Stimulated activated CD4-positive, alpha-beta T cell treated with anti-CD3 and anti-CD28 coated beads, Interleukin-15, amount 100 ng/mL, for 24 hours (primary cell): ENCODE measurements at places on chromosomes 4 and X.

DNA sequence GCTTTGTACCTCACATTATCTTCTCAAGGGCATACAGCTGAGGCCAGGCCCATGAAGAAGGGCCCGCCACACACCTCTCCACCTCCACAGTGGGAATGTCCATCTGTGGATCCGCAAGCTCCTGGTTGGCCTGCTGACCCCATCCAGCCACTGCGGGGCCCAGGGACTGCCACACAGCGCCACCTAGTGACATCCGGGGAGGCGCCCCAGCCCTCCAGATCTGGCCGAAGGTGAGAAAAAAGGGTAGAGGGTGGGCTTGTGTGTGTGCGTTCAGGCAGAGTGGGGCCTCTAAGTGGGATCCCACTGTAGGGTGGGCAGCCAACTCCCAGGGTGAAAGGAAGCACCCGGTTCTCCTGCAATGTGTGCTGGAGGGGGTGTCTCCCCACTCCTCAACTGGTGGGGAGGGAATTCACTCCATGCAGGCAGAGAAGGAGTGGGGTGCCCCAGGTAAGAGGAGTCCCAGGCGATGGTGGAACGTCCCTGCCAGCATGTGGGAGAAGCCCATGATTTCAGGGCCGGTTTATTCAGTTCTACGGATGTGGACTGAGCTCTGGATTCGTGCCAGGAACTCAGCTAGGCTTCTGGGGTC is 117.3 kb downstream of the ENPP6 start:
- peak; percentile 63 for DNase-seq

DNA sequence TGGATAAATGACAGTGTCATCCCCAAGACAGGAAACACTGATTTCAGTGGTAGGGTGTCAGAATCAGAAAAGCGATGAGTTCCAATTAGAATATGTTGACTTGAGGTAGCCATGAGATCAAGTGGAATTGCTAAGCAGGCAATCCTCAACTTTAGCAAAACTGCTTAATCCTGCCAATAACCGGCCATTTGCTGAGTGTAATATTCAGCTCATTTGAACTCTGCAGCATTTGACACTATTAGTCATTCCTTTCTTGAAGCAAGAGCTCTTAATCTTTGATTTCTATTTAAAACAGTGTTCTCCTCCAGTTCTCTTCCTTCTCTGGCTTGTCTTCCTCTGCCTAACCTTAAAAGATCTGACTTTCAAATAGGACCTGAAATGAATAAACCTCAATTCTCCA is 68.7 kb upstream of the DCLK2 start:
- no peak for DNase-seq

DNA sequence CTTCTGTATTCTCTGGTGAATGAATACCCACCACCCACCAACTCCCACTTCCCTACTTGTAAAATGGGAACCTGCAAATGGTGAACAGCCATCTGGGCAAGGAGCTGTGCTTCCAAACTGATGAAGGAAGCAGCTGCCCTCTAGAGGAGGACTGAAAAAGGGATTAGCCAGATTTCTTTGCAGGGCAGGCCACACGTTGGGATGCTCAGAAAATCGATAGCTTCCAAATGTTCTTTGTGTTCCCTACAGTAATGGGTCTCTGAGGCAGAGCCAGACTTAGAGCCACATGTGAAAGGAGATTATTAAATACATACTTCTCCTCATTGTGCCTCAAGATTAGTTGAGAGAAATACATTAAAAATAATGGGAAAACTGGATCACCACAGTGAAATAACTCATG is 39.3 kb upstream of the LPAR4 start:
- DNase-seq: peak; percentile 1

DNA sequence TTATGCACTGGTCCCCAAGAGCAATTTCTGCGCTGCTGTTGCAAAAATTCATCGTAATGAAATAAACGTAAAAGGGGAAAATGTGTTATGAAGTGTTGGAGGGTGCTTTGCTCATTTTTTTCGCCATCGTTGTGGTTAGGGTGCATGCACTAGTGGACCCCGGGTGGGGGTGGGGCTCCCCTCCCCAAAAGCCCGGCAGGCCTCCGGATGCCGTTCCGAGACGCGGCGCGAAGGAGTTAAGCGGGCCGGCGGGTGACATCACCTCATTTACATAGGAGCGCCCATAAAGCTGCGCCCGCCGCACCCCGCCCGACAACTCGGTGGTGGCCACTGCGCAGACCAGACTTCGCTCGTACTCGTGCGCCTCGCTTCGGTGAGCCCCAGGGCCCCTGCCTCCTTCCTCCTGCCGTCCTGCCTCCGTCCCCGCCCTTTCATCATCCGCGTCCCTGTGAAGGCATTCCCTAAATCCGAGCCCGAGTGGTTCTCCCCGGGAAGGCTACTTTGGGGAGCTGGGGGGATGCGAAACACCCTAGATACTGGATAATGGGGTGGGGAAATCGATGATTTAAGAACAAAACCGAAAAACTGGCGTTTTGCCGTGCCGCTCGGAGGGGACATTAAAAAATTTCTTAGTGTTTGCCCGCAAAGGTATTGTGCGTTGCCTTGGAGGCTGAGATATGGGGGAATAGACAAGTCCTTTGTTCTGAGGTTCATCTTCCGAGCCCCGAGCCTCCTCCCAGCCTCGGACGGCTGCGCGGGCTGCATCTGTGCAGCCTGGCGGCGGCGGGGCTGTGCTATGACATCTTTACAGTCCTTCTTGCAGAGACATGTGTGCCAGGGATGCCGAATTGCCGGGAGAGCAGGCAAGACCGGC is at the start of gene TMSB4X:
Gene TMSB4X, plus strand, starts transcription at position 315 of the 874 bp plus-strand sequence.
- DNase-seq: peak; percentile 86

GRCh38 chr4:183599690-183600089 is 59.3 kb downstream of the RWDD4 start:
- no peak for DNase-seq

GRCh38 chr4:8081171-8081570 is 77.4 kb downstream of the ABLIM2 start:
- no peak for DNase-seq

DNA sequence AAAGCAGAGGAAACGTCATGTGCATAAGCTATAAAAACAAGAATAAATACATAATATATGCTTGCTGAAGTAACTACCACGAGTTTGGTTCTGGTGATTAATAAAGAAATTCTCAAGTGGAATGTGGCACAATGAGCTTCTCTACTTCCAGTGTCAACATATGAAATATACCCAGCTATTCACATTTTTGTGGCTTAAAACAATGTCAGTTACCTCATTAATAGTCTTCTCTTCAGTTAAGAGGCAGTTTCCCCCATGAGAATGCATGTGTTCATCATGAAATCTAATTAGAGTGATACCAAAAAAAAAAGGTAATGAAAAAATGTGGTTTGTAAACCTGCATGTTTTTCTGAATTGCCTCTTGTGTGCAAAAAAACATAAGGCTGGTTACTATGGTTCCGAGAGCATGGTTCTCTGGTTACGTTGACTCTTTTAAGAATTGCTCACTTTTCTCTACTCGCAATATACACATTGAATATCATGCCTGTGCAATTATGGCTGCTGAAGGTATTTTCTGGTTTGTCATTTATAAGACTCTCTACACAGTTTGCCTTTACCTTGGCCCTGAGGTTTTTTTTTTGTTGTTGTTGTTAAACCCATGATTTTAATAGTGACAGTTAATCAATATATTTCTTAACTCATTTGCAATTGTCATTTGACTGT is 108.2 kb downstream of the PCDH7 start:
- DNase-seq: no peak

GRCh38 chrX:45775468-45775867 is 574.8 kb upstream of the DIPK2B start:
- DNase-seq: no peak

- no peak for DNase-seq
These were observed 37.6 kb downstream of the GLUD2 start for GRCh38 chrX:121084903-121085611.

DNA sequence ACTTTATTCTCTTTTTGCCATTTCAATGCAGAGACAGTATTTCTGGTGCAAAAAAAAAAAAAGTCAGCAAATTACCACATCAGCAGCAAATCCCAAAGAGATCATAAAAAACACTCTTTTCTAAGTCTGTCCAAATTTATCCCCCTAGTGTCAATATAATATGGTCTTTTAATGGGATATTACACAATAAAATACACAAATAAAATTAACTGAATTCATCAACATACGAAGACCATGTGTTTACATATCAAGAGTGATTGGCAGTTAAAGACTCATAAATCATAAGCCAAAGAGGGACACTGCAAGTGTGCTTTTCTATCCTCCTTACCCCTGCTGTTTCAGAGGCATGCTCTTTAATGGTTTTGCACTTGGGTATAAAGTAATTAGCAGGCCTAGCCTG is 340.2 kb upstream of the DKK2 start:
- DNase-seq: no peak

DNA sequence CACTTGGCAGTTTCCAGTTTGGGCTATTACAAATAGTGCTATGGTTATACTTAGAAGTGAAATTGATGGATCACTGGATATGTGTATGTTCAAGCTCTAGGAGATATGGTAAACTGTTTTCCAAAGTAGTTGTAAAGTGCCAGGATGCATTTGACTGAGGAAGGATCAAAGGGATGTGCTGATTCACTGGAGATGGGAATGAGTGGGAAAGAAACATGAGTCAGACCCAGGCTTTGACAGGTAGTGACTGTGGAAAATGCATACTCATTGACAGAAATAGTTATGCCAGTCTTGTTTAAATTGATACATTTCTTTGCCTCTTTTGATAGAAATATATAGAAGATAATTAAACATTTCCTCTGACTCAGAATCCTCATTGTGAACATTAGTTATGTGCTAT is 77.9 kb downstream of the CEP135 start:
- no peak for DNase-seq

DNA sequence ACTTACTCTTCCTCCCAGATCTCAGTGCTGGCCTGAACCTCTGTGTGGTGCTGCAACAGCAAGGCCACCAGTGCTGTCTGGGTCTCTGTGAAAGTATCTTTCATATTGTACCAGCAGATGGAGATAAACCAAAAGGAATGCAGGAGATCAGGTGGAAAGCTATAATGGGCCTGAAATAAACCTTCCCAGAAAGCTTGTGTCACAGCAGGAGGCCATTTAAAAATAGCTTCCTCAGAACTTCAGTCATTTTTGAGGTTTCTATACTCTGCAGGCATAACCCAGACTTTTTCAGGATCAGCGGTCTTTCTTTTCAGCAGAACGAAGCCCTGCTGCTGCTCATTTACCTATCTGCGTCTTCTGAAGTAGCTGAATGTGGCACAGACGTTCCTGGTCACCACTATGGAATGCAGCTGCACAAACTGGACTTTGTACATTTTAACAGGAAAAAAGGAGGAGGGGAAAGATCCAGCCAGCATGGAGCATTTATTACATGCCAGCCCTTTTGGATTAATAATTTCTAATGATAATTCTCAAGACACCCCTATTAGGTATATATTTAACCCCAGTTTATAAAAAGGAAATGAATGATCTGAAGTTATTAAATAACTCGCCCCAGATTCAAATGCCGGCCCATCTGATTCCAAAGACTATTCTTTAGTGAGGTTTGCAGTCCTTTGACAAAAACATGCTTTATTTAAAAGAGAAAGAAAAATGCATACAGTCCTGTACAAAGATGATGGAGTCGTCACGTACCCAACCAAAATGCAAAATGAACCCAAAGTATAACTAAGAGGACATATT is 119.7 kb downstream of the NFKB1 start:
- DNase-seq: no peak

- no peak for DNase-seq
These were observed 61.2 kb upstream of the CITED1 start for GRCh38 chrX:72366701-72367454.

- no peak for DNase-seq
These were observed 196.8 kb upstream of the LEF1 start for GRCh38 chr4:108365551-108365950.
